ENCODE measurements at places on chromosomes 3 and 15. TPM values are rescaled to one million over a fixed set of nuclear protein-coding genes. Genes with fewer than 3 reads are reported as not detected.

Gene SMCO1
- not detected for total RNA-seq

Gene SLC24A5
- not detected for total RNA-seq

Gene WHAMM
- total RNA-seq, result 6.3 TPM

Gene SLC27A2
- total RNA-seq, result 1.4 TPM

Gene XCR1
- total RNA-seq, result not detected

Gene GREM1
- total RNA-seq, result 0.21 TPM

Gene AADACL2
- total RNA-seq, result not detected

Gene SI
- not detected for total RNA-seq

Gene UCN2
- total RNA-seq, result 6.0 TPM

Gene NDN
- total RNA-seq, result 13.6 TPM

Gene MUC20
- 1.7 TPM for total RNA-seq

Gene CXCR6
- total RNA-seq, result not detected

Gene TRIM71
- not detected for total RNA-seq

Gene ZNF660
- not detected for total RNA-seq

Gene P2RY12
- total RNA-seq, result not detected

Gene SLC12A1
- total RNA-seq, result not detected

Gene SNX22
- 0.21 TPM for total RNA-seq
